ENCODE measurements at places on chromosomes 7 and 10. TPM values are rescaled to one million over a fixed set of nuclear protein-coding genes. Genes with fewer than 3 reads are reported as not detected.

DNA sequence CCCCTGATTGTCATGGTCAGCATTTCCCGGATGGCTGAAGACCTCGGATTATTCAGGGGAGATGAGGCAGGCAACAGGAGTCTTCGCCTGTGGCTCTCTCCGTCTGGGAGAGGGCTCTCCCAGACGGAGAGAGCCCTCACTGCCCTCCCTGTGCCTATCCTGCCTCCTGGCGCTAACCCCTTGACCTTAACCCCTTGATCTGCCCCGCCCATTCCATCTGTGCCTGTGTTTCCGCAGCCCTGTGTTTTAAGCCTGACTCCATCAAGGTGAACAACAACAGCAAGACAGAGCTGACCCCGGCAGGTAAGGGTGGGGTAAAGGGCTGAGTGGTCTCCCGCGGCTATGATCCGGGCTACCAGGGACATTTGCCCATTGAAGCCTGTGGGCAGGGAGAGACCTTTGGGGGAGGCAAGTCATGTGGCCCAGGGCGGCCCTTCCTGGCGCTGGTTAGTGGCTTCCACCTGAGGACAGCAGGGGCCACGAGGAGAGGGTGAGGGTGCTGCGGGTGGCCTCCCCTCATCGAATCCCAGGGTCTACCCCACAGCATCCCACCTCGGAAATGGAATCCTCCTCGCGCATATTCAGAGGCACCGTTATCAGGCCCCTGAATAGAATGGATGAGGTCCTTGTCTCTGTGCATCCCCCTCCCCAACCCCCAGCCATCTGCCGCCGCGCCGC lies 4.2 kb upstream of the MUC12 start:
- no peak overlapping the region for H3K27ac ChIP-seq
- peaks cover 7% of the 10 kb centered on the region for H3K4me1 ChIP-seq
- H3K27me3 ChIP-seq = peaks cover 73% of the 10 kb centered on the region
- peak overlapping the region; percentile 61 for H3K4me3 ChIP-seq

GRCh38 chr10:35396560-35397434 lies 60.5 kb downstream of the CCNY start:
- H3K4me1 ChIP-seq = peaks cover 23% of the 10 kb centered on the region
- H3K4me3 ChIP-seq = no peak overlapping the region

DNA sequence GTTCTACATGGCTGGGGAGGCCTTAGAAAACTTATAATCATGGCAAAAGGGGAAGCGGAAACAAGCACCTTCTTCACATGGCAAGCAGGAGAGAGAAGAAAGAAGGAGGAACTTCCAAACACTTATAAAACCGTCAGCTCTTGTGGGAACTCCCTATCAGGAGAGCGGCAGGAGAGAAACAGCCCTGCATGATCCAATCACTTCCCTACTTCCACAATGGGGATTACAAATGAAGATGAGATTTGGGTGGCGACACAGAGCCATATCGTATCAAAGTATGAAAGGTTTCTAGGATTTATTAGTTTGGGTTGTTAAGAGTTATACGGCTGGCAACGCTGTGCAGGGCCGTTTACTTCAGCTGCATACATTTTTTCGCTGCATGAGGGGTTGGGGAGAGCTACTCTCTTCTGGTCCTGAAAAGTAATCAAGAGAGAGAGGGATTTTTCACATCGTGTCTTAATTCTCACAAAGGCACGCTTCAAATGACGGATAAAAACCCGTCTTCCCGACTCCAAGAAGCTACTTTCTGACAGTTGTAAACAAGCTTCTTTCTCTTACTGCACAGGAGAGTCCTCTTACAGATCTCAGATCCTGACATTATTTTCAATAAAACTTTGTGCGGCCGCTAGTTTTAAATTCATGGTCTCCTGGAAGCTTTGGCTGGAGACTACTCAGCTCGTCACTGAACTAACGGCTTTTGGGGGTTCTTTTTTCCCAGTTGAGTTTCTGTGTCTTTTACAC lies 751 bp upstream of the GTPBP10 start:
- H3K27ac ChIP-seq = peak overlapping the region; percentile 99
- H3K36me3 ChIP-seq = peaks cover 3% of the 10 kb centered on the region
- no peak for DNase-seq
- H3K27me3 ChIP-seq = no peaks in the 10 kb centered on the region
- H3K4me3 ChIP-seq = peak overlapping the region; percentile 96
- H3K4me1 ChIP-seq = peaks cover 13% of the 10 kb centered on the region

DNA sequence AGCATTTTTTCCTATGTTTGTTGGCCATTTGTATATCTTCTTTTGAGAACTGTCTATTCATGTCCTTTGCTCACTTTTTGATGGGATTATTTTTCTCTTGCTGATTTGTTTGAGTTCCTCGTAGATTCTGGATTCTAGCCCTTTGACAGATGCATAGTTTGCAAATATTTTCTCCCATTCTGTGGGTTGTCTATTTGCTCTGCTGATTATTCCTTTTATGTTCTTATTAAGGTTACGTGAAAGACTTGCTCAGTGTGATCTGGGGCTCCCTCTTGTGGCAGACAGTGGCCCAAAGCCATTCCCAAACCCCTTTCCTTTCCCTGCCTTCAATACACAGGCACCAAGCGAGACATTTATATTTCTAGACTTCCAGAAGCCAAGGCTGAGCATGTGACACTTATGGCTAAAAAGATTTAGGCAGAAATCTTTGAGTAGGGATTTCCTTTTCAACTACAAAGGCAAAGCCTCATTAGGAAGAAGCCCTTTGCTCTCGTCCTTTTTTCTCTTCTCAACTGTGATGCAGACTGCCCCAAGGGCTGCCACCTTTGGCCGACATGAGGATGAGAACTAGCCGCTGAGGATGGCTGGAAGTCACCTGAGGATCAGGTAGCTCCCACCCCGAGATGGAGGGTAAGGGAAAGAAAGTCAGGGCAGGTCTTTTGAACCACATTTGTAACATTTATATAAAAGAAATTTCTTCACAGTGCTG lies 23.6 kb downstream of the ST8SIA6 start:
- H3K4me3 ChIP-seq = no peak overlapping the region
- H3K36me3 ChIP-seq = no peaks in the 10 kb centered on the region
- peak; percentile 37 for DNase-seq
- H3K27ac ChIP-seq = no peak overlapping the region
- peaks cover 17% of the 10 kb centered on the region for H3K27me3 ChIP-seq

GRCh38 chr10:69405221-69405620 lies 11.5 kb downstream of the TACR2 start:
- peaks cover 12% of the 10 kb centered on the region for H3K27me3 ChIP-seq
- no peak for DNase-seq
- no peak overlapping the region for H3K27ac ChIP-seq

DNA sequence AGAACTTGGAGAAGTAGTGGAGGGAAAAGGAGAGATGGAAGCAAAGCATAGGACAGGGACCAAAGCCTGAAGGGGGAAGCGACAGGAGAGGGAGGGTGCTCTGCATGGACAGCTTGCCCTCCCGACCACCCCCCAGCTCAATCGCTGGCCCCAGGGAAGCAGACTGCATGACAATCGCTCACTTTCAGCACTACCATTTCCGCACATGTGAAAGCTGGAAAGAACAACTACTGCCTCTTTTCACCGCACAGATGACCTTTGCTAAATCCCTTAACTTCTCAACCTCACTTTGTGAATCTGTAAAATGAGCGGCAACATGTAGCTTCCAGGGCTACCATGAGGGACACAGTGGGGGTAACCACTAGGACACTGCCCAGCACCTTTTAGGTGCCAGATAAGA lies 17.1 kb downstream of the VOPP1 start:
- no peaks in the 10 kb centered on the region for H3K27me3 ChIP-seq
- DNase-seq = no peak
- H3K4me3 ChIP-seq = no peak overlapping the region

GRCh38 chr7:71015252-71015900 lies 116.6 kb upstream of the GALNT17 start:
- no peaks in the 10 kb centered on the region for H3K36me3 ChIP-seq
- no peak for DNase-seq
- H3K27me3 ChIP-seq = peaks cover 14% of the 10 kb centered on the region
- no peak overlapping the region for H3K27ac ChIP-seq
- H3K4me1 ChIP-seq = no peaks in the 10 kb centered on the region

DNA sequence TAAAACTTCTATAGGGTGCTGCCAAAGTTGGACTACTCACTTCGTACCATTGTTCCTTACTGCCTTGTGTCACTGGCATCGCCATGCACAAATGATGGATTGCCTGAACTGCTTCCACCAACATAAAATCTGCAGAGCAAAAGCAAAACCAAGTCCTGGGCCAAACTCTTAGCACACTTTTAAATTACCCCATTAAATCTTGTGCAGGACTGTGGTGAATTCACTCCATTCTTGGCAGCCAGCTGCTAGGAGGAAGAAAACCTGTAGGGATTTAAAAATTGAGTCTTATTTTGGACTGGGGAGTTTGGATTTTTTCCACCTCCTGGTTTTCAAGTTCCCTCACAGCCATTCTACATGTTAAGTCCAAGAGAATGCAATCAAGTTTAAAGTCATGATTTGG lies 646.9 kb downstream of the SORCS3 start:
- no peaks in the 10 kb centered on the region for H3K36me3 ChIP-seq
- peaks cover 3% of the 10 kb centered on the region for H3K27me3 ChIP-seq
- H3K27ac ChIP-seq = no peak overlapping the region
- no peak for DNase-seq
- no peak overlapping the region for H3K4me3 ChIP-seq

GRCh38 chr10:30029872-30030256 lies 29.5 kb downstream of the JCAD start:
- peaks cover 6% of the 10 kb centered on the region for H3K4me1 ChIP-seq
- DNase-seq = no peak
- H3K27ac ChIP-seq = peak overlapping the region; percentile 52
- H3K4me3 ChIP-seq = no peak overlapping the region
- peaks cover 19% of the 10 kb centered on the region for H3K36me3 ChIP-seq

DNA sequence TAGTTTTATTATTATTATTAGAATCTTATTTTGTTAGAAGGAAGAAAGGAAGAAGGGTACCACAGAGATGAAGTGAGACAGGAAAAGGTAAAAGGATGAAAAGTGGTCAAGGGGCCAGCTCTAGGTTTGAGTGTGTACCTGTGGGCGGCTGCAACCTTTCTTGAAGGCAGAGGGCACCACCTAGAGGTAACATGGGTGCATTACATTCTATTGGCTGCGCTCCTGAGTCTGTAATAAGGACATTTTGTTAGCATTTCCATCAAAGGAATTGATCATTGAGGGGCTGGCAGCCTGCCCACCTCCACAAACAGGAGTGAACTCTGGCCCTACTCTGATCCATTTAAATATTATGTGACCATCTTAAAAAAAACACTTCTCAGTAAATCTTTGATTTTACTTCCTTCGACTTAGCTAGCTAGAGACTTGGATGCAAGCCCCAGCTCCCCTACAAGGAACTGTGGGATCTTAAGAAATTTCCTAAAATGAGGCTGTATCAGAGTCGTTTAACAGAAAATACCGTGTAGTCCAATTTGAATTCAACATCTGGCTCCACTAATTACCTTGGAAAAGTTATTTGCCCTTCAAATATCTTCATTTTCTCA lies 610.4 kb downstream of the IPMK start:
- DNase-seq = peak; percentile 52
- H3K27me3 ChIP-seq = no peaks in the 10 kb centered on the region
- no peak overlapping the region for H3K4me3 ChIP-seq
- no peak overlapping the region for H3K27ac ChIP-seq
- H3K4me1 ChIP-seq = no peaks in the 10 kb centered on the region
- no peaks in the 10 kb centered on the region for H3K36me3 ChIP-seq

GIMAP7 gene
- total RNA-seq = not detected

PNLIPRP2 gene
- total RNA-seq = not detected

MMD2 gene
- not detected for total RNA-seq

CHCHD1 gene
- total RNA-seq = 38.8 TPM

NEUROD6 gene
- total RNA-seq = not detected
